ENCODE measurements at places on chromosomes 1 and 21.
A peak's percentile ranks its signal among the peaks of the same experiment; 100 is the strongest.

- DNase-seq, result no peak
Measured at GRCh38 chr21:36052860-36053714, 7.2 kb downstream of the SETD4 start.

DNA sequence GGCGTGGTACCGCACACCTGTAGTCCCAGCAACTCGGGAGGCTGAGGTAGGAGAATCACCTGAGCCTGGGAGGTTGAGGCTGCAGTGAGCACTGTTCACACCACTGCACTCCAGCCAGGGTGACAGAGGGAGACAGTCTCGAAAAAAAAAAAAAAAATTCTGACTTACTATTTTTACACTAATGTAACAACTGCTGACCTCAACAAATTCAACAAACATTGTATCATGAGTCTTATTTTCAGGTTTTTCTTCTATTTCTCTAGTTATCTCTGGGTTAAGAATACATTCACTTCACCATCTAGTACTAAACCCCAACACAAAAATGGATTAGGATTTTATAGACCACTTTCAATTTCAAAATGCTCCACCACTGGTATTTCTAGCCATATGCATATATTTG, 72.9 kb downstream of the UBR4 start:
- DNase-seq, result no peak

- no peak for DNase-seq
Measured at GRCh38 chr1:233473549-233474204, 140.2 kb upstream of the KCNK1 start.

GRCh38 chr1:87039096-87039495, 124.7 kb downstream of the HS2ST1 start:
- no peak for DNase-seq

GRCh38 chr21:15308333-15308732, 243.5 kb upstream of the NRIP1 start:
- DNase-seq, result no peak

DNA sequence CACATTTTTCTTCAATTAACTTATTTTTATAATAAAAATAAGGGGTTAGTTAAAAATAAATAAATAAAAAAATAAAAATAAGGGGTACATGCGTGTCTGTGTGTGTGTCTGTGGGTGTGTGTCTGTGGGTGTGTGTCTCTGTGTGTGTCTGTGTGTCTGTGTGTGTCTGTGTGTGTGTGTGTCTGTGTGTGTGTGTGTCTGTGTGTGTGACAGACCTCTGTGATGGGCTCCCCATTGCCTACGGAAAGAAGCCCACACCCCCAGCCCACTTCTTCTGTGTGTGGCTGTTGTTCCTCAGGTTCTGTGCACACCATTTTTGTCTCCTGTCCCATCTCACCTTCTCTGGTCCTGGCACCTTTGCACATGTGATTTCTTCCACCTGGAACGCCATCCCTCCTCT, 9.9 kb downstream of the PHLDA3 start:
- no peak for DNase-seq

DNA sequence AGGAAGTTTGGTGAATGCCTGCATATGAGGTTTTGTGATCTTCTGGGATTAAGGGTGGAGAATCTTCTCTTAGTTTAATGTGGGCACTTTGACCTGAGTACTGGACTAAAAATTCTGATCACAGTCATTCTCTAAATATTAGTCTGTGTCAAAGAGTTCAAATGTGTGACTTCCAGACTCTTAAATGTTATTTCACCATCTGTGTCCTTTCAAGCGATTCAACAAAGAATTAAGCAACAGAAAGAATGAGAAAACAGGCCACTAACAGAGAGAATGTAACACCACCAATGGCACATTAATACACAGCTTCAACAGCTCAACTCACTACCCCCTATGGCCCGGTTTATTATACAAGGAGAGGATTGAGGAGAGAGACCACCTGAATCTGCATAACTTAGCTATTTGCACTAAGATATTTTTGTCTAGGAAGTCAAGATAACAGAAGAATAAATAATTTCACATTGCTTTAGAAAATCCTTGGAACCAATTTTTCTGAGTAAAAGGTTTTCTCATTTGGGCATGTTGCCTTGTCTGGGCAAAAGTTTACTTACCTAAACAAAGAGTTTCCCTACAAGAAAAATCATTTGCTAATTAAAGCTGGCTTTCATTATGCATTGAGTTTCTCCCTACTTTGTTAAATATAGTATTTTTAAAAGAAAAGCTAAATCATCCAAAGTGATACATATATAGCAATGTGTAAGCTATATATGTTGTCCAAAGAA, 1313.7 kb downstream of the NCAM2 start:
- no peak for DNase-seq

GRCh38 chr1:160885042-160885441, at the start of gene ITLN1:
TSS of gene ITLN1 (minus strand) at chr1:160885180. CDS start at chr1:160884877, 303 bp downstream.
- DNase-seq, result no peak

- DNase-seq, result no peak
Measured at GRCh38 chr1:183807549-183808168, 2.7 kb downstream of the RGL1 start.

- no peak for DNase-seq
Measured at GRCh38 chr1:200732438-200732837, 6.3 kb upstream of the CAMSAP2 start.

DNA sequence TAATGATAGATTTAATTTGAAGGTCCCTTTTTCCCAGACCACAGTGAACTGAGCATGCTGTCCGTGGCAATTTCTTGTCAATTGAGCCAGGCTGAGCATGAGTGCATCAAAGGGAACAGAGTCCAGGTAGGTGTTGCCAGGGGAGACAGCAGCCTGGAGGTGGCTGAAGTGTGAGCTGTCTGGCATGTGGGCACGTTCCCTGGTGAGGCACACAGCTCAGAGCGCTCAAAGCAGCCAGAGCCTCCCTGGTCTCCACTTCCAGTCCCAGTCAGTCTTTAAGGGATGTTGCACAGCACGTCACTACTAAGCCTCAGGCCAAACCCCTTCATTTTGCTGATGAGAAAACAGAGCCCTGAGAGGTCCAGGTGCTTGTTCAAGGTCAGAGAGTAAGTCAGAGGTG, 251.4 kb downstream of the MATN1 start:
- DNase-seq, result no peak

DNA sequence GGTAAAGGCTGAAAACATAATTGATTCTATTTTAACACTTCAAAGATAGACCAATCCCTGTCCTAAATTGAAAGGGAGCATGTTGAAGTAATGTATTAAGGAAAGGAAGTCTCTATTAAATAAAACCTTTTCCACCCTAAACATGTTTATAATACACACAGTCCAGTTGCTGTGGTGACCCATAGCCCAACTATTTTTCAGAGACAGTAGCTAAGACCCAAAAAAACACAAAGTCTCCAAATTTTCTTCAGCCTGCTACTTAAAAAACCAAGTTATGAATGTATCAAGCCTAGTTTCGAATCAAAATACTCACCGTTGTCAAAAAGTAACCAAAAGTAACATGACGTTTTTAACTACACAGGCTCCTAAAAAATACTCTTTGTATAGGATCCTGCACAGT, 1.6 kb downstream of the ELK4 start:
- DNase-seq, result no peak

DNA sequence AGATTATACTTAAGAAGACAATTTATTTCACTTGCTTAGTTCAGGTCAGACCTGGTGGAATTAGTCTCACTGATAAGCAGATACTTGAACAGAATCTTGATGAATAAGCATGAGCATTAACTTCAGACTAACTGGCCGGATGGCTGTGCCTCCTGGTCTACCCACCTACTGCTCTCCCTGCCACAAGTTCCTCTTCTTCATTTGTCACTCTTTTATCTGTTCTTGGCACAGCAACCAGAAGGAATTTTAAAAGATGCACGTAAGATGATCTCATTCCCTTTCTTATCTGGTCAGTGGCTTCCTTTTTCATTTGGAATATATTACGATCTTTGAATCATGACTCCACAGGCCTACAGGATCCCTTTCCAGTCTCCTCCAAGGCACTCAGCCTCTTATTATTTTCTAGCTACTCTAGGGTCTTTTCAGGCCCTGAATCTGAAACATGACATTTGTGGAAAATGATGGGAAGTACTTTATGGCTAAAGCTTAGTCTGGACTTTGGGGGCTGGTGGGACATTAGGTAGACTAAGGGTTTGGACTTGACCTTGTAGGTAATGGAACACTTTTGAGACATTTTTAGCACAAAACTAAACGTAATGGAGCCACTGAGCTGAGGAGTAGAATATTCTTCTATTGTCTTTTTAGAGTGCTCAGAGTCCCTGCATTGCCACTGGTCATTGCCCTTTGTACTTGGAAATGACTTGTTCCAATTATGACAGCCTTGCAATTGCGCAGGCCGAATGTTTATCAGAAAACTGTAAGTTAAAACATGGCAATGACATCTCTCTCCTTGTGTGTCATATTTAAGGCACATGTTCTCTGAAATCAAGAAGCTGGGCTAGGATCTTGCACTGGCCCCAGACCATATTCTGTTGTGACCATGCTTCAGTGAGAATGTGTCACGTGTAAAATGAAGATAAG, 16.0 kb downstream of the ST6GALNAC3 start:
- no peak for DNase-seq

- DNase-seq, result no peak
Measured at GRCh38 chr1:167564612-167565270, 11.2 kb upstream of the CREG1 start.

DNA sequence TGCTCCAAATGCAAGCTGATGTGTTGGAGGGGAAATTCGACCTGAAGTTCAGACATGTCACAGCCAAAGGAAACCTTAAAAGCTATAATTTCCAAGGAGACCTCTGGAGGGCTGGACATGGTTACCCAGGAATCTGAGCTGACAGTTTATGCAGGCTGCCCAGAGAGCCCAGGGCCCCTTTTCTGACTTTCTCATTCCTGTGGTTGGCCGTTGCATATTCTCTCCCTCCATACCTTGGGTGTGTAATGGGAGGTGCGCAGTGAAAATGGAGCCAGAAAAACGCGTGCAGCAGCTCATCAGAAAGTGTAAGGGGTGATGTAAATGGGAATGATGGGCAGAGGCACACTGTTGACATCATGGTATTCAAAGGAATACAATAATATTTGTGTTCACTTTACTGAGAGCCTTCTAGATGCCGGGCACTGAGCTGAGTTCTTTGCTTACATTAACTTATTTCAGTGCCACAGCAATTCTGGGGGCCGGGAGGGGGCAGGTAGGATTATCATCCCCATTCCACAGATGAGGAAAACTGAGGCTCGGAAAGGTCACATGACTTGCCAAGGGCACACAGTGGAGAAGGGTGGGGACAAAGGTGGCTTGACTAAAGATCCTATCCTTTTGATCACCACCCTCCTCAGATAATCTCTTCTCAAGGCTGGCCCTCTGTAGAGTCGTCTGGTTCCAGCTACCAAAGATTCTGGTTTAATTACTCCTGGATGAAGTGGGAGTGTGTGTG, 38.6 kb downstream of the KAZN start:
- no peak for DNase-seq

- no peak for DNase-seq
Measured at GRCh38 chr1:154860156-154860870, 9.8 kb downstream of the KCNN3 start.

DNA sequence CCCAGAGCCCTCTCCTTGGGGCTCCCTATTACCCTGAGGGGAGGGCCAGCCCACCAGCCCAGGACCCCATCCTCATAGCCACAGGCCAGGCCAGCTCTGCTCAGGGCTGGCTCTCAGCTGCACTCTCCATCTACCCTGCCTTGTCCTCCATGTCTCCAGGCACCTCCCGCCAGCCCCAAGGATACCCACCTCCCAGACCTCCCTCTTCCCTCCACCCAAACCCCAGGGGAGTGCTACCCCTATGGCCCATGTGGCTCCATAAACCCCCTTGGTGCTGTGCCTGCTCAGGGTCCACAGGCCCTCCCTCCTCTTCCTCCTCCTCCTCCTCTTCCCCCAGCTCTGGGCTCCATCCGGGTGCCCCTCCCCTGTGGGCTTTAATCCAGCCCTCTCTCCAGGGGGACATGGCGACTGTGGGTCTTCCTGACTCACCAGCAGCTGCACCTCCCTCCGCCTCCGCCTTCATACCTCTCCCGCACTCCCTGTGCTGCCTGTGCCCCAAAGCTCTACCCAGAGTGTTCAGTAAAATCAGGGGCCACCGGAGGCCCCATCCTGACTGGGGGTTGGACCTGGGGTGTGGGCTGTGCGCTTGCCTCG, 9.1 kb downstream of the YBEY start:
- DNase-seq, result no peak

GRCh38 chr21:45163413-45164123, 89.2 kb downstream of the ADARB1 start:
- no peak for DNase-seq

DNA sequence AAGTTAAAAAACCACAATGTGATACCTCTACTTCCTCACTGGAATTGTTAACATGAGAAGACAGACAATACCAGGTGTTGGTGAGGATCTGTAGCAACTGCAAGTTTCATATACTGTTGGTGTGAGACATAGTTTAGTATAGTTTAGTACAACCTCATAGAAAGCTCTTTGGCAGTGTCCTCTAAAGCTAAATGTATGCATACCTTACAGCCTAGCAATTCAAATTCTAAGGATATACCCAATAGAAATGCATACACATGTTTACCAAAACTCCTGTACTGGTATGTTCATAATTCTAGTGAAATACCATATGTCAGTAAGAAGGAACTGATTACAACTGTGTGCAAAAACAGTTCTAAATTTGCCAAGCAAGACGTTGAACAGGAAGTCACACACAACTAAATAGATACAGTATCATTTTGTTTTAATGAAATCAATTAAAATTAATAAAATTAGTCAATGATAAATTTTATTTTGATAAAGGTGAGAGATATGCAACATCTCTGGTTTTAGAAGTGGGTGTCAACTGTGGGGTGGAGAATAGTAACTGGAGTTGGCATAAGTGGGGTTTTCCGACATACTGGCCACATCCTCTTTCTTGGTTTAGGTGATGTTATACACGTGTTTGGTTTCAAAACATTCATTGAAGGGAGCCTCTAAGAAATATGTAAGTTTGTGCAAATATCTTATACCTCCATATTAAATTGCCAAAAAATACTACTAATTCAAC, 450.7 kb downstream of the PTPRC start:
- no peak for DNase-seq

- peak; percentile 96 for DNase-seq
Measured at GRCh38 chr1:241447031-241447644, 72.4 kb downstream of the FH start.

- DNase-seq, result no peak
Measured at GRCh38 chr1:58924821-58925220, 141.0 kb upstream of the JUN start.

DNA sequence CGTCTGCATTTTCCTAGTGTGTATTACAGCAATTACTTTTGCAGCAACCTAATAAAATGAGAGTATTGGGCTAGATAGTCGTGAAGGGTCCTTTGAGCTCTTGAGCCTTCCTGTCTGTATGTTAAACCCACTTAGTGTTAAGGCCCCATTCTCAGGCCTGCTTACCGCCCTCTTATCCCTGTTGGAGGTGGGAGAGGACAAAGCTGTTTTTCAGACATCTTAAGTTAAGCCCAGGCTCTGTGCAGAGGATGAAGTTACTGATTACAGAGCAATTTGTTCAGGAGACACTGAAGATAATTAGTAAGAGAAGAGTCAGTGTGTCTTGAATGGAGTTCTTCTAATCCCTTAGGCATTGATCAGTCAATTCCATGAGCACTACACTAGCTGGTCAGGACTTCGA, 114.6 kb downstream of the UCK2 start:
- peak; percentile 25 for DNase-seq

- no peak for DNase-seq
Measured at GRCh38 chr1:8816831-8817411, 519 bp downstream of the RERE start.

GRCh38 chr1:151847867-151848596, 5.5 kb downstream of the THEM5 start:
- no peak for DNase-seq

- no peak for DNase-seq
Measured at GRCh38 chr1:113835686-113836290, 23.5 kb upstream of the RSBN1 start.
